ENCODE measurements at places on chromosomes 16 and 17.

DNA sequence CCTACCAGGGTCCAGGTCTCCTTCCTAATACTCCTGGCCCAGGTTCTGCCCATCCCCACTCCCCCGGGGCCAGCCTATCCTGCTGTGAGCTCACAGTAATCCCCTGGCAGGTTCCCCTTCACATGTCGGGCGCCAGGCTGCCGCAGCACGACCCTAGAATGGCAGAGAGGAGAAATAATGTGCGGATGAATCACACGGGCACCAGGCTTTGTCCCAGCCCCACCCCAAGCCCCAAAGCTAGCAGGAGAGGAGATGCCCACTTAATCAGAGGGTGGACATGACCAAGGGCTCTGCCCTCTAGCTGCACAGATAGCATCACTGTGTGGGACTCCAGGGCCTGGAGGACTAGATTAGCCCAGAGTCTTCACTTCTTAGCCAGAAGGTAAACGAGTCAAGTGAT, 39.5 kb downstream of the ST3GAL2 start:
- H3K4me3 ChIP-seq = no peak overlapping the region
- H3K4me1 ChIP-seq = peaks cover 4% of the 10 kb centered on the region
- H3K27me3 ChIP-seq = no peaks in the 10 kb centered on the region

- H3K36me3 ChIP-seq = no peaks in the 10 kb centered on the region
- peak; percentile 87 for DNase-seq
- no peak overlapping the region for H3K4me3 ChIP-seq
- H3K27me3 ChIP-seq = no peaks in the 10 kb centered on the region
- no peaks in the 10 kb centered on the region for H3K4me1 ChIP-seq
Observed at GRCh38 chr16:53041320-53042051, 11.2 kb downstream of the CHD9NB start.

GRCh38 chr17:49548506-49549310, 27.0 kb upstream of the NXPH3 start:
- DNase-seq = no peak
- no peak overlapping the region for H3K27ac ChIP-seq
- no peaks in the 10 kb centered on the region for H3K27me3 ChIP-seq
- H3K4me1 ChIP-seq = peaks cover 6% of the 10 kb centered on the region

GRCh38 chr17:46832331-46832821, 13.9 kb upstream of the WNT3 start:
- no peak for DNase-seq
- H3K27ac ChIP-seq = no peak overlapping the region
- no peaks in the 10 kb centered on the region for H3K4me1 ChIP-seq
- H3K36me3 ChIP-seq = no peaks in the 10 kb centered on the region
- H3K27me3 ChIP-seq = no peaks in the 10 kb centered on the region

DNA sequence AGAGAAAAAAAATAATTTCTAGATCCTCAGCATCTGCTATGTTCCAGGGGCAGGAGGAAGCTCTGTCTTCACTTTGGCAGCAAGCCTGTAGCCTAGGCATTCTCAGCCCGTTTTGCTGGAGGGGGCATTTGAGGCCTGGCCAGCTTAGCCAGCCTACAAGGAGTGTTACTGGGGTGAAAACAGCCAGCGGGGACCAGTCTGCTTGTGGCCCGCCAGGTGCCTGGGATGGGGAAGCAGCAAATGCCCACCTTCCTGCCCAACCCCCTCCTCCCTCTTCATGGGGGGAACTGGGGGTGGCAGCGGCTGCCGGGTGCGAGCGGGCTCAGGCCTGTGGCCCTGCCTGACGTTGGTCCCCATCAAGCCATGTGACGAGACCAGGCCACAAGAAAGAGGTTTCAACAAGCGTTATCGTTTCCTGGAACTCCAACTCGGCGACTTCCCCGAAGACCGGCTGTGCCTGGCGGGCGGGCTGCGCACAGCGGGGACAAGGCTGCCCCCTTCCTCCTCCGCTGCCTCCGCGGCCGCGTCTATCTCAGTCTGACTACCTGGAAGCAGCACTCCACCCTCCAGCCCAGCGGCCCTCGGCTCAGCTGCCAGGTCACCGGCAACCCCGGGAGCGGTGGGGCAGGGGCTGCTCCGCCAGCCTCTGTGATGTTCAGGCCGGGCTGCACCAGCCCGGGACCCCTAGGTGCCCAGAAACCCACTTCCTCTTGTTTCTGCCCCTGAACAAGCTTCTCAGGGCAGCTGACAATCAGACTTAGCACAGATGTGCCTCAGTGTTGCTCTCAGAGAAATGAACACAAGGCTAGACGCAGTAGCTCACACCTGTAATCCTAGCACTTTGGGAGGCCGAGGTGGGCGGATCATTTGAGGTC, 22.9 kb downstream of the SOCS1 start:
- no peaks in the 10 kb centered on the region for H3K27me3 ChIP-seq
- H3K4me3 ChIP-seq = no peak overlapping the region
- H3K36me3 ChIP-seq = no peaks in the 10 kb centered on the region
- H3K27ac ChIP-seq = no peak overlapping the region

- H3K4me3 ChIP-seq = peak within 1 kb of the TSS; percentile 80
- no peaks in the 10 kb centered on the region for H3K27me3 ChIP-seq
- DNase-seq = peak; percentile 89
- H3K36me3 ChIP-seq = no peaks in the 10 kb centered on the region
Observed at GRCh38 chr17:45316434-45317110, at the start of gene MAP3K14. TSS of gene MAP3K14 (minus strand) at chr17:45317020. CDS start at chr17:45290745, 26,275 bp downstream.

DNA sequence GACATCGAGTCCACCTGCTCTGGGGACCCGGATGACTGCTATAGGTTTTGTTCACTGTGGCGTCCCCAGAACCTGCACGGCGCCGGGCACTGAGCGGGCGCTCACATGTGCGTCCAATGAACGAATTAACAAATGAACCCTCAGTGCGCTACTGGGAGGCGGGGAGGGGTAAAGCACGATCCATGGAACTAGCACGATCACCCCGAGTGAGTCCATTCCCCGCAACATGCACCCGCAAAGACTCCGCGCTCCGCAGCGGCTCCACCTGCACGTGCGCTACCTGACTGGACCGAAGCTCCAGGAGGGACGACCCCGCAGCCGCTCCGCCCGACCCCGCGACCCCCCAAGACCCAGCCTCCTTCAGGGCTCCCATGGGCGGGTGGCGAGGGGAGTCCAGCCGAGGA, 491 bp downstream of the TRAP1 start:
- peak overlapping the region; percentile 77 for H3K4me3 ChIP-seq
- DNase-seq = no peak
- peaks cover 16% of the 10 kb centered on the region for H3K4me1 ChIP-seq
- no peaks in the 10 kb centered on the region for H3K36me3 ChIP-seq

DNA sequence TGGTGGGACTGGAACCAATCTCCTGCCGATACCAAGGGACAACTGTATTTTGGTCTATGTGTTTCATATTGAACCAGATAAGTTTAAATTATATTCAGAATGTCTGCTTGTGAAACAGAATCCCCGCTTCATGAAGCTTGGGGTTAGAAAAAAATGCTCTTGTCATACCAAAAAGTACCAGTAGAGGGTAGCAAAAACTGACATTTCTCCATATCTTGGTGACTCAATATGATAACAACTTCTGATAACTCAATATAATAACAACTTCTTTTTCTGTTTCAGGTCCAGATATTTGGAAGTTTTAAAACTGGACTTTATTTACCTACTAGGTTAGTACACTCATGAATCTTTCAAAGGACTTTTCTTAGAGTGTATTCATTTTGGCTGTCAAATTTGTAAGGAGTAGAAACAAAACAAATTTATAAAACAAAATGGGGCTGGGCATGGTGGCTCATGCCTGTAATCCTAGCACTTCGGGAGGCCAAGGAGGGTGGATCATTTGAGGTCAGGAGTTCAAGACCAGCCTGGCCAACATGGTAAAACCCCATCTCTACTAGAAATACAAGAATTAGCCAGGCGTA, 52.3 kb upstream of the ADCY7 start:
- H3K4me1 ChIP-seq = peaks cover 31% of the 10 kb centered on the region
- DNase-seq = no peak
- no peaks in the 10 kb centered on the region for H3K27me3 ChIP-seq
- no peak overlapping the region for H3K27ac ChIP-seq
- H3K36me3 ChIP-seq = no peaks in the 10 kb centered on the region
- H3K4me3 ChIP-seq = no peak overlapping the region

GRCh38 chr16:88413231-88413630, 30.5 kb downstream of the ZNF469 start:
- no peaks in the 10 kb centered on the region for H3K36me3 ChIP-seq
- H3K27ac ChIP-seq = no peak overlapping the region
- no peaks in the 10 kb centered on the region for H3K4me1 ChIP-seq
- H3K27me3 ChIP-seq = no peaks in the 10 kb centered on the region
- H3K4me3 ChIP-seq = no peak overlapping the region

GRCh38 chr16:31052114-31052513, 18.8 kb downstream of the STX4 start:
- DNase-seq = no peak
- H3K27me3 ChIP-seq = no peaks in the 10 kb centered on the region
- H3K27ac ChIP-seq = no peak overlapping the region
- H3K4me3 ChIP-seq = no peak overlapping the region
- no peaks in the 10 kb centered on the region for H3K4me1 ChIP-seq

GRCh38 chr17:56351675-56352074, 198.4 kb downstream of the ANKFN1 start:
- H3K4me1 ChIP-seq = no peaks in the 10 kb centered on the region
- H3K4me3 ChIP-seq = no peak overlapping the region
- no peaks in the 10 kb centered on the region for H3K36me3 ChIP-seq
- no peaks in the 10 kb centered on the region for H3K27me3 ChIP-seq
- DNase-seq = no peak
